ENCODE measurements at places on chromosomes 16 and 17.

- DNase-seq, result no peak
Observed at GRCh38 chr17:48596735-48597527, 3.4 kb upstream of the HOXB5 start.

DNA sequence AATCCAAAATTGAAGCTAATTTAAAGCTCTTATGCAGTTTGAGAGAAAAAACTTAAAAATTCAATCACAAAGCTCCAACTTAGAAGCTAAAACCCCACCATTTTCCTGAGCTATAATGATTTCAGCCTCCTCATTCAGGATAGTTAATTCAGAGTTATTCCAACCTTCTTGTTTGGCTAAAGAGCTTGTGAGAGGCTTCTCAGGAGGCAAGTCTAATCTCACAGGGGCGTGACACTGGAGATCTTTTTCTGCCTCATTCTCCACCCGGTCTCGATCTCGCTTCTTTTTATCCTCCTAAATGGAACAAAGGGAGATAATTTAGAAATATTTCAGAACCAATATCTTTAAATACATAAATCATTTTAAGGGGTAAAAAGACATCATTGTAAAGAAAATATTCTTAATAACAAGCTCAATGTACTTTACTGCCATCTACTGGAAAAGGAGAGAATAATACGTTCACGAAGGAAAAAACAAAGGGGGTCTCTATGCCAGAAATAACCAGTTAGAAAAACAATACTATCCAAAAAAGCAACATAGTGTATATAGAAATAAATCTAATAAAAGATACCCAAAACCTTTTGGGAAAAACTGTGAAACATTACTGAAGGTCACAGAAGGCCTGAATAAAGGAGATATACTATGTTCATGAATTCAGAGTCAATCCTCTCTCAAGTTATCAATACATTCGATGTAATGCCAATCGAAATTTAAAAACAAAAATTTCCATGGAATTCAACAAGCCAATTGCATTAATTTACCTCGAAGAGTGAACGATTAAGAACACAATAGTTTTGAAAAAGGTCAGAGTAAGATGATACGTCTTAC is 13.9 kb downstream of the BRD7 start:
- DNase-seq, result no peak

DNA sequence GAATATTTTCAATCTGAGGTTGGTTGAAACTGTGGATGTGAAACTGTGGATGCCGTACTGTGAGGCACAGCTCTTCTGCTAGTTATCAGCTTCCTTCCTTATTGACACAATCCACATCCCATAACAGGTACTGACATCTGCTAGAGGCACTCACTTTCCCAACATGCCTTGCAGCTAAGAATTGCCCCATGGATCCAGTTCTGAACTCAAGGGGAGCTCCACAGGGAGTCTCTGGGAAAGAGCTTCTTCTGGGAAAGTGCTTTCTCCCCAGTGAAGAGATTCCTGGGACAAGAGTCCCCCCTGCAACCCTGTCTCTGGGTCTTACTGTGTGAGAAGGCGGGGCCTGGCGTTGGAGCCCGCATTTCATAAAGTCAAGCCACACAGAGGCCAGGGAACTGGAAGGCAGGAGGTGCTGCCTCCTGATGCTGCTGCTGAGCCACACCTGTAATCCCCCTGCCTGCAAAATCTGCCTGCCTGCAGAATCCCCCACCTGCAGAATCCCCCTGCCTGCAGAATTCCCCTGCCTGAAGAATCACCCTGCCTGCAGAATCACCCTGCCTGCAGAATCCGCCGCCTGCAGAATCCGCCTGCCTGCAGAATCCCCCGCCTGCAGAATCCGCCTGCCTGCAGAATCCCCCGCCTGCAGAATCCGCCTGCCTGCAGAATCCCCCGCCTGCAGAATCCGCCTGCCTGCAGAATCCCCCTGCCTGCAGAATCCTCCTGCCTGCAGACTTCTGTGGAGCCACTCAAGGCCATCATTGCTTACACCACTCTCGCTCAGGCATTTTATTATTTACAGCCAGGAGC is 305.4 kb downstream of the FOXL1 start:
- DNase-seq, result no peak

- DNase-seq, result no peak
Observed at GRCh38 chr17:39393736-39394135, 7.7 kb downstream of the FBXL20 start.

DNA sequence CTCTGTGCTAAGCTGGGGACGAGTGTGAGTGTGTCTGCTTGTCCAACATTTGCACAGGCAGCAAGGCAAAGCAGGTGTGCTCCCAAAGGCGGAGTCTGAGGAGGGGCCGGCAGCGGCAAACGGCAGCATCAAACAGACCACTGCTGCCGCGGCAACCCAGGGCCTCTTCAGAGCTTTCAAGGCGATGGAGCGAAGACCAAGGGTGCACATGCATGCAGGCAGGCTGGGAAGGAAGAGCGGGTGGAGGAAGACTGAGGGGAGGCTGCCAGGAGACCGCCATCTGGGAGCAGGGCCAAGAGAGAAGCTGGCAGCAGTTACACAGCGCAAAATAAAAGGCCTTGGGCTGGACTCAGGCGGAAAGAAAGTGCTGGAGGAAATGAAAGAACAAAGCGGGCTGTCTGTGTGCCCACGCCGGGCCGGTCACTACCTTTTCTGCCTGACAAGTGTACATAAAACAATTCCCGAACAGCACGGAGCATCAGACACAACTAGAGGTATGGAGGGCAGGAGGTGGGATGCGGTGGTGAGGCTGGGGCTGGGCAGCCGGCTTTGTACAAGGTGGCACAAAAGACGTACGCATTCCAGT is 8.5 kb downstream of the TIMM22 start:
- DNase-seq, result no peak

- no peak for DNase-seq
Observed at GRCh38 chr16:68792465-68793324, 50.6 kb upstream of the TANGO6 start.

DNA sequence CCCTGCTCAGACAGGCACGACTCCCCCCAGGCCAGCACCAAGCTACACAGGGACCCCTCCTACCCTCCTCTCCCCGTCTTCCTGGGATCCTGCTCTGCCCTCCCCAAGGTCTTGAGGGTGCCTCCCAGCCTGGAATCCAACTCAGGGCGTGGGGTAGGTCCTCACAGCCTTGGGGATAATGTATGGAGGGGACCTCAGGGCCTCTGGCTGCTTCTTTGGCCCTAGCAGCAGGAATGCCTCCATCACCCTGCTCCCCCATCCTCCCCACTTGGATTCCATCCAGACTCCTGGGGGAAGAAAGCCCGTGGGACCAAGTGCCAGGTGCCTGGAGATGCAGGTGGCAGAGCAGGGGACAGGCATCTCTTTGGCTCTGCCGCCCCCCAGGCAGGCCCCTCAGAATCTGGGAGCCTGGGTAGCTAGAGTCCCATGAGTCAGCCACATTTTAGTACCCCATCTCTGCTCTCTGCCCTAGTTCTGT is 10.7 kb upstream of the STAC2 start:
- no peak for DNase-seq
